Activated T-helper 1 cell treated with anti-CD3 and anti-CD28 coated beads, Interleukin-2, amount 50 U/mL, for 16 hours (primary cell): ENCODE measurements at places on chromosomes 2 and 18.
A peak's percentile ranks its signal among the peaks of the same experiment; 100 is the strongest.

GRCh38 chr2:236753606-236754270 lies 184.1 kb downstream of the ACKR3 start:
- no peak for DNase-seq

GRCh38 chr2:27078267-27079194 lies at the start of gene EMILIN1:
TSS of gene EMILIN1 (plus strand) at chr2:27078615. CDS start at chr2:27079066, 451 bp downstream.
- no peak for DNase-seq

DNA sequence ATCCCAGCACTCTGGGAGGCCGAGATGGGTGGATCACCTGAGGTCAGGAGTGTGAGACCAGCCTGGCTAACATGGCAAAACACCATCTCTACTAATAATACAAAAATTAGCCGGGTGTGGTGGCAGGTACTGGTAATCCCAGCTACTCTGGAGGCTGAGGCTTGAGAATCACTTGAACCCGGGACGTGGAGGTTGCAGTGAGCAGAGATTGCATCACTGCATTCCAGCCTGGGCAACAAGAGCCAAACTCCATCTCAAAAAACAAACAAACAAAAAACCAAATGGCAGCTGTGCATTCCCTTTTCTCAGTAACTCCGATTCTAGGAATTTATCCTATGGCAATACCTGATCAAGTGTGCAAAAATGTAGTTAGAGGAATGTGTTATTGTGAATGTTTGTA lies 4.7 kb upstream of the GRHL1 start:
- no peak for DNase-seq

DNA sequence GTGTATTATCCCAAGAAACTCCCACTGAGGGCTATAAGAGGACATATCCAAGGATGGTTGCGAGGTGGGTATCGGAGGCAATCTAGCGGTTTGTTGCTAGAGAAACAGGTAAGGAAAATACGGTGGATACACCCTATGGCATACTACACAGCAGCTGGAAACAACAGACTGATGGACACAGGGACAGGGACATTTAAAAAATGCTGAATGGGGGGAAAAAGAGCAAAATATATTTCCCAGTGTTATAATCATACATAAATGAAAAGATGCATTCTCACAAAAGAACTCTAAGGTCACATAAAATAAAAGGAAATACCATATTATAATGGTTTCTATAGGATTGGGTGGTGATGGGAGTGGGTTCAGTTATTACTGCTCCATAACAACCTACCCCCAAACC lies 95.9 kb downstream of the SMC6 start:
- no peak for DNase-seq

DNA sequence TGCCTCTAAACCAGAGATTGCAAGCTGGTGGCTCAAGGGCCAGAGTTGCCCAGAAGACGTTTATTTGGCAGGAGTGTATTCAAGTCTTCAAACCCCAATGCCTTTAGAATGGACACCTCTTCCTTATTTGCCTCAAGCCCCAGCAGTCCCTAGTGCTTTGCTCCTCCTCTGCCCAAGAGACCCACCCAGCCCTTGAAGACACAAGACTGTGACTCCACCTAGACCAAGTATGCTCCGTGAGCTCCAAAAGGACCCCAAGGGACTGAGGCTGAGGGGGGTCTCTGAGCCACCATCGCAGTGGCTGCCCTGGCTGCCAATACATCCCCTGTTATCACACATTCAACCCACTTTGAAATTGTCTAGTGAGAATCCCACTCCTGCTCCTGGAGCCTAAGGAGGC lies 99.3 kb downstream of the COL6A3 start:
- no peak for DNase-seq

DNA sequence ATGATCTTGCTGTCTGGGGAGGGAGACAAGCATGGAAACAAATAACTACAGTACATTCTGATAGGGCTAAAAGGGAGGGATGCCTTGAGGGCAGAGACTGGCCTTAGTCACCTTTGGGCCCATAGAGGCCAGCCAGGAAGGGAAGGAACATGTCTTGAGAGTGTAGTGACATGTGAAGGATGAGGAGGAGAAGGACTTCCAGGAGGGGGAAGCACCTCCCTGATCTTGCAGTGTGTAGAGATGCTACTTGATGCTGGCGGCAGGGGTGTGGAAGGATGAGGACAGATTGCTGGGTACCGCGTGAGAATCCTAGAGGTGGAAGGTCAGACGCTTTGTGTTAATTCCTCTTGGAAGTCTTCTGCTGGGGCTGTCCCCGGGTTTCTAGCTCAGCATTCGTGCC lies 13.1 kb downstream of the TET3 start:
- DNase-seq: no peak

DNA sequence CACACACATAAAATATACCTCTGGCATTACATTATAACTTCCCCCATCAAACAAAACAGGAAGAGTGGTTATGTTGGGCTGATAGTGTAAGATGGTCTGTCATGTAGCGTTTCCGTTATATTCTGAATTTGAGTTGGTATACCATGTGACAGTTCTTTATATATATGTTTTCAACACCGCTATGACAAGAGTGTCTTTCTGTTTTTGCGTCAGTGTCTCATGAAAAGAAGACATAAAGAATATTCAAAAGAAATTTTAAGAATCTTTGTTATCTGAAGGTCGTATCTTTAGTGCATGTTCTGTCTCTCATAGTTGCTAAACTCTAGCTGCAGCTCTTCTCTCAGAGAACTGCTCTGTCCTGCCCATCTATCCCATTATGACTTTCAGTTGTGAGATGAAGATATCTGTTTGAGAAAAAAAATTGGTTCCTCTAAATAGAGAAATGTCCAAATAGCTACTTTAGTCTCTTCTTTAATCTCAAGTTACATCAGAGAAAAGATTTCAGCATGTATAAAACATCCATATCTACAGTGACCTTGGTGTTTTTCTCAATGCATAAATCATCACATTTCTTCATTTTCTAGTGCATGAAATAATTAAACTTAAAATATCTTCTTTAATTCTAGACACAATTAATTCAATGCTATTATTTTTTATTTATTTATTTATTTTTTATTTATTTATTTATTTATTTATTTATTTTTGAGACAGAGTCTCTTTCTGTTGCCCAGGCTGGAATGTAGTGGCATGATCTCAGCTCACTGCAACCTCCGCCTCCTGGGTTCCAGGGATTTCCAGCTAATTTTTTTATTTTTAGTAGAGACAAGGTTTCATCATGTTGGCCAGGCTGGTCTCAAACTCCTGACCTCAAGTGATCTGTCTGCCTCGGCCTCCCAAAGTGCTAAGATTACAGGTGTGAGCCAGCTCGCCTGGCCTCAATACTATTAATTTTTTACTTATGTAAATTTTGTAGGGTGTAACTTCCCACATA lies 24.3 kb upstream of the PSME4 start:
- no peak for DNase-seq

- no peak for DNase-seq
Measured at GRCh38 chr18:67728364-67728763, 211.8 kb upstream of the DSEL start.

DNA sequence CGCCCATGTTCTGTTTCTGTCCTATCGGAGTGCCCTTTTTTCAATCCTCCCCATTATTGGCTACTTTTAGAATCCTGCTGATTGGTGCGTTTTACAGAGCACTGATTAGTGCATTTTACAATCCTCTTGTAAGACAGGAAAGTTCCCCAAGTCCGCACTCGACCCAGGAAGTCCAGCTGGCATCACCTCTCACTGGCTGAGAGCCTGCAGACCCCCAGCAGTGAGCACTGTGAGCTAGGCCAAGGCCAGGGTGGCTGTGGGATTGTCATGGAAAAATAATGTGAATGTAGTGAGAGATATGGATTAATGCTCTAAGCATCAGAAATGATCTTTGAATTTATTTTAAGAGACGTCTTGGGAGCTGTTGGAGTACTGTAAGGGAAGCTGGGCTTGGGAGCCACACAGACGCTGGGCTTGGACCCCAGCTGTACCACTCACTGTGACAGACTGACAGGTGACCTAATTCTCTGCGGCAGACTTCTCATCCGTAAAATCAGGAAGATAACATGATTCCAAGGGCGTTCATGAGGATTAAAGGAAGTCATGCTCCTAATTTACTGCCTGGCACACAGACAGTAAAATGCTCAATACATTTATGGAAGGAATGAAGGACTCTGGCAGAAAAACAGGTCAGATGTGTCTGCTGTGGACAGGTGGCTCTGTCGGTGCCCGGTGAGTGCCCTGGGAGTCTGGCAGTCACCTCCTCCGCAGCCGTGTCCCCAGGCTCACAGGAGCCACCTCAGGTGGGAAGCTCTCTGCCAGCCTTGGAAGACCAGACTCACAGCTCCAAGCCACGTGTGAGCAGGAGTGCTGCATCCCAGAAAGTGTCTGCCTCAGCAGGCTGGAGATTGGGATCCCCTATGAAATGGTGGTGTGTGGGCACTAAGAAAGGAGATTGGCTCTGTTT lies 105.5 kb downstream of the FAM168B start:
- DNase-seq: no peak

DNA sequence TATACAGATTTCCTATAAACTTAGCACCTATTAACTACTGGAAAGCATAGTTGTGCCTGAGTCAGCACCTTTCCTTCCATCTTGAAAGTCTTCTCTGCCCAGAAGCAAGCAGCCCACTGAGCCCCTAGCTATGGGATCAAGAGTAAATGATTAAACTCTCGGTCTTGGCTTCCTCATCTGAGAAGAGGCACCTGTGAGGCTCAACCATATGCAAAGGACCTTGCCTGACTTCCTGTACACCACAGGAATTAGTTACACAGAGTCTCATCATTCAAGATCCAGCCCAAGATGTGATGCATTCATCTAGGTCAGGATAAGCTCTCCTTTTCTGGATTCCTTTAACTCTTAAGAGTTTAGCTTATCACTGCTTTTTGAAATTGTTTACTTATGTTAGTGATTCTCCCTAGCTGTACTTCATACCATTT lies 96.0 kb downstream of the CDH2 start:
- no peak for DNase-seq

DNA sequence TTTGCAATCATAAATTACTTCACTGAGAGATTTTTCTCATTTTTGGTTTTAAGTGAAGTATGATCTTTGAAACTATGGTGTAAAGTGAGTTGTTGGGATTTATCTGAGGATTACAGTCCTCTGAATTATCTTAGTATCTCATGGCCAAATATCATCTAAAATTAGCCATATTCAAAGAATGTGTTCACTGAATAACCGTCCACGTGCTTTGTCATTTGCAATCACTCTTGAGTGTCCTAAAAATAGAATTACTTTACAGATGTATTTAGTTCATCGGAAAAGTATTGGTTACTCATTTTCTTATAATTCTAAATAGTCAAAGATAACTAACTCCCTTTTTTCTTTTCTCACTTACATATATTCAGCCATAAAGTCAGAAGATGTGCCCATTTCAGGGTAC lies 141.2 kb downstream of the RTN4 start:
- no peak for DNase-seq

- DNase-seq: no peak
Measured at GRCh38 chr2:237154082-237154638, 68.5 kb downstream of the COPS8 start.

DNA sequence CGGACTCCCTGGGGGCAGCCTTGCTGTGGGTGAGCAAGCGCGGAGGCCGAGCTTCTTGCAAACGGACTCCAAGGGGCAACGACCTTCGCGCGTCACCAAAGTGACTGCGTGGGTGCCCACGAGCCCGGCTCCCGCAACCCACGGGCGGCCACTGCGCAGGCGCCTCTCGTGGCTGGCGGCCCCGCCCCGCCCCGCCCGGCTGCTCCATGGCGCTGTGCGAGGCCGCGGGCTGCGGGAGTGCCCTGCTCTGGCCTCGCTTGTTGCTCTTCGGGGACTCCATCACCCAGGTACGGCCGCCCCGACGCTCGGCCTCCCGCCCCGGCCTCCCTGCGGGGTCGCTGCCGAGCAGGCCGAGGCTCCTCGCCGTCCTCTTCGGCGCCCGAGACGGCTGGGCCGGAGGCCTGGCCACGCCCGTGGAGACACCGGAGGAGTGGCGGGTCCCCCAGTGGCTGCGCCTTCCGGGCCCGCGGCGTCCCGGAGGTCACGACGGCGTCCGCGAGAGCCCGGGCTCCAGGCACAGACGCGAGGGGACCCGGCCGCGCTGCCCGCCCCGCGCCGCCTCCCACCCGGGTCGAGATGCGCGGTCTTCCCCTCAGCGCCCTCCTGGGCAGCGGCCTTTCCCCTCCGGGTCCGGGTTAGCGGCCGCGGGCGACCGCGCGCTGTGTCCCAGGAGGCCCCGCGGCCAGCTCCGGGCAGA lies at the start of gene IAH1:
TSS of gene IAH1 (plus strand) at position 191 of the 697 bp plus-strand sequence. CDS start at position 207, 16 bp downstream.
- DNase-seq: peak; percentile 68

- DNase-seq: no peak
Measured at GRCh38 chr18:35189510-35189909, 51.3 kb upstream of the ZNF397 start.

GRCh38 chr18:71951001-71951400 lies 593.1 kb downstream of the CBLN2 start:
- DNase-seq: no peak

DNA sequence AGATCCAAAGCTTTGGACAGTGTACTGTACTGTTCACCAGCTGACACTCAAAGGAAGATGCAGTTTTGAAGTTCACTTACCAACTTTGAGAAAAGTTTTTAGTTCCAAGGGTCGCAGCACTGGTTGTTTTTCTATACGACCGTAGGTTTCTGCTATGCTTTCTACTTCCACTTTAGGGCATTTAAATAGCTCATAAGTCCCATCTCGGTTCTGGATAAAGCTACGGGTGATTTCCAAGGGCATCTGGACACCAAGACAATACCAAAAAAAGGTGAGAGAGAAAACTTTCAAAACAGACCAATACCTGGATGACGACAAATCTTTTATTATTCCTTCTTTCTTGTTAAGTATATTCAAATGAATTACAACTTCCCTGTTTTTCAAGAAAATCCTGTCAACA lies 30.3 kb downstream of the C2orf42 start:
- DNase-seq: no peak

DNA sequence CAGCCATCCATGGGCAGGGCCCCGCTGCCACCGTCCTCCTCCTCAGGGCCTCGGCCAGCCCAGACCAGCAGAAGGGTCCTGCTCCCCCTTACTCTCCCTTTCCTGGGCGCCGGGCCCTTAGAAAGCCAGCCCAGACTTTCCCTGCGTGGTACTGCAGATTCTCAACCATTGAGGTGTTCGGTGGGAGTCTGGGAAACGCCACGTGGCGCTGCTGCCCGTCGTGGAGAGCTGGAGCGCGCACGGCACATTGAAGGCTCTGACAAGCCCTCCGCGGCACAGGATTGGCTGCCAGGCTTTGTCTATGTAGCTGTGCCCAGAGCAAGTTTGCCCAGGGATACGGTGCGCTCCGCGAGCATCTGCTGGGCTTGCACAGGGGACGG lies 10.4 kb upstream of the KLHL30 start:
- no peak for DNase-seq

DNA sequence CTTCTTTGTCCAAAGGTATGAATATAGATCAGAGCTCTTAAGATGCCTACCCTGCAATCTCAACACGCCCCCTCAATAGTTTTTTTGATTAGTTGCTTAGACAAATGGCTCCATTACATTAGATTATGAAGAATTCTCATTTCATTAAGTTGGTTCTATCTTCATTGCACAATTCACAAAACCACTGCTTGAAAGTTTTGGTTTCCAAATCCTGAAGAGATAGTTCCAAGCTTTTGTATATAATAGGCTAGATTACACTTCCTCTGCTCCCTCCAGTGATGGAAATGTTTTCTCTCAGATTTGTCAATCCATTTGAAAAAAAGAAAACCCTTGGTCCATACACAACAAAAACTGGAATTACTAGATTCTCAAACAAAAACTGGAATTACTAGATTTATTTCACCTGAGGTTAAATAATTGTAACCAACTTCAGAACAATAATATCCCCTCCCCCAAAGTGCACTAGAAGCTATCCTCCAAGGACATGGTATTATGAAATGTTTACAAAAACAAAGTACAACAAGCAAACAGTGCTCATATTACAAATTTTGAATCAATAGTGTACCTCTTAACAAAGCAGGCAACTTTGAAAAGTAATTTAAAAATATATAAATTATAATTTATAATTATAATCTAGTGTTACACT lies 6.8 kb upstream of the TLK1 start:
- no peak for DNase-seq
